Neuronal stem cell (in vitro differentiated cells): ENCODE measurements at places on chromosomes 13 and 19.

DNA sequence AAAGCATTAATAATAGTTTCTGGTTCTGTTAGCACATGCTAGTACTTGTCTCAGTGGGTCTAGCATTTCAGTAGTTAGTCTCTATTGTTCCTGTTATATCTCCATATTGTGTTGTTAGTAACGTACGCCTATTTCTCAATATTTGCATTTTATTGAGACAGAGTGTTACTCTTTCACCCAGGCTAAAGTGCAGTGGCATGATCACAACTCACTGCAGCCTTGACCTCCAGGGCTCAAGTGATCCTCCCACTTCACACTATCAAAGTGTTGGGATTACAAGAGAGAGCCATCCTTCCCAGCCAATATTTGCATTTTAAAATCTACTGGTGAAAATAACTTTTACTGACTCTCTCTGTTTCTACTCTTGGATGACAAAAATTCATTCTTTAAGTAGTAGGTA, 154.6 kb upstream of the PRR20A start:
- DNase-seq, result no peak

GRCh38 chr19:919199-920050, 2.3 kb downstream of the KISS1R start:
- DNase-seq, result no peak

- DNase-seq, result no peak
Observed at GRCh38 chr19:44812142-44812718, 3.3 kb downstream of the BCAM start.

DNA sequence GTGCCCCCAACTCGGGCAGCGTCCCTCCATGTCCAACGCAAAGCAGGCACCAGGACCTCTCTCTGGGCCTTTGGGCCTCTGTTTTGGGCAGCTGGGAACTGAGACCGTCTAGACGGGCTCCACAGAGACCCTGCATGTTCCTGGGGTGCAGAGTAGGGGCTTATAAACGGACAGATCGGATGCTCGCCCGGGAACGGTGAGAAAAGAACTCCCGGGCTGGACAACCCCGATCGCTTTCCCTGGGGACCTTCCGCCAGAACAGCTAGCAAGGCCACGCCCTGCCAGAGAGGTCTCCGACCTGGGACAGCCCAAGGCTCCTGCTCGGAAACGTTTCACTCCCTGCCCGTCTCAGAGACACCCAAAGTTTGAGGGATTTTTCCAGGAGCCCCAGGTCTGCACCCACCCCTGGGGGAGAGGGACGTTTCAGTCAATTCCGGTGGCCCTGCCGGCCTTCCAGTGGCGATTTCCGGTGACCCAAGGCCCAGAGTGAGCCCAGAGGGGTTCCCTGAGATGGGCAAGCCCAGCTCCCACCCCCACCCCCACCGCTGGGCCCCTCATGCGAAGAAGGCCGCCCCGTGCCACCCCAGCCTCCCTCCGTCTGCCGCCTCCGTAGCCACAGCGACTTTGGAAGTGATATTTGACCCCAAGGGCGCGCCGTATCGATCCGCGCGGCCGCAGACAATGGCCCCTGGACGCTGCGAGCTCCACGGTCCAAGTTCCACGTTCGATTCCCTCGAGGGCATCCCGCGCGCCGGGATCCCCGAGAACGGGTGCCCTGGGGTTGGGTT, 1.7 kb downstream of the NR2F6 start:
- DNase-seq, result no peak

- DNase-seq, result no peak
Observed at GRCh38 chr13:113537909-113538688, 46.5 kb upstream of the TFDP1 start.

- no peak for DNase-seq
Observed at GRCh38 chr13:50715402-50716146, 127.9 kb downstream of the DLEU7 start.

DNA sequence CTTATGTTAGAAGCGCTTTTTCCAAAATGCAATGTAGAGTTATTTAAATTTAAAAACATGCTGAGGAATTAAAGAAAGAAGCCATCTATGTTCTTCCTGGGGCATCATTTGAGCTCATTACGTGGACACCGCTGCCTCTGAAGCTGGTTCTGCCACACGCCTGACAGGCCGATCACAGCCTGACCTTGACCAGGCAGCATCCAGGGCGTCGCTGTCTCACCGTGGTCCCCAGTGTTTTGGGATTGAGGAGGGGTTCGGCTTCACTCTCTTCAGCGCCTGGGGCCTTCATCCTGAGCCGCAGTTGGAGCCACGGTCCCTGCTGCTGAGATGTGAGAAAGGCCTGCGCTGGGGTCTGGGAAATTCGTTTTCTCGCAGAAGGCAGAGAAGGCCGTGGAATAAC, 64.0 kb downstream of the ATP11A start:
- no peak for DNase-seq

- DNase-seq, result no peak
Observed at GRCh38 chr19:55692681-55693081, 17.7 kb downstream of the EPN1 start.

GRCh38 chr19:56199687-56200086, 2.1 kb upstream of the ZSCAN5B start:
- no peak for DNase-seq

- DNase-seq, result no peak
Observed at GRCh38 chr13:39273953-39274738, 235.9 kb downstream of the NHLRC3 start.

DNA sequence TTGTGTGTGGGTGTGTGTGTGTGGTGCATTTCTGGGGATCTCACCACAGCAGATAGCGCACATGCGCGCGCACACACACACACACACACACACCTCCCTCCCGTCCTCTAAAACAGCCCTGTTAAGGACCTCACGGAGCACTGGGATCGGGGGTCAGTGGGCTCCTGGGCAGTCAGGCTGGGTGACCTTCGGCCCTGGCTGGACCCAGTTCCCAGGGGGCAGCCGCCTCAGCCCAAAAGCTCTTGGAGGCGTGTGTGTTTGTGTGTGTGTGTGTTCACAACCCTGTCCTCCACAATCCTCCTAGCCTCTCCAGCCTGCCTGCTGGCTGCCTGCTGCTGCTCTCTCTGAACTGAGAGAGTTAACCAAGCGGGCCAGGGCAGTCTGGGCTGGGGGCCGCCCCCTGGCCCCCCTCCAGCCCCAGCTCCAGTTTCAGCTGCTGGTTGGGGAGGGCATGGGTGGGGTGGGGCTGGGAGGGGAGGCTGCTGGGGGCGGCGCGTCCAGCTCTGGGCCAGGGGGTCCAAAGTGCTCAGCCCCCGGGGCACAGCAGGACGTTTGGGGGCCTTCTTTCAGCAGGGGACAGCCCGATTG, at the start of gene FXYD1:
TSS of gene FXYD1 (plus strand) at position 520 of the 588 bp plus-strand sequence. CDS start 1,256 bp downstream, outside the sequence.
- DNase-seq, result no peak

DNA sequence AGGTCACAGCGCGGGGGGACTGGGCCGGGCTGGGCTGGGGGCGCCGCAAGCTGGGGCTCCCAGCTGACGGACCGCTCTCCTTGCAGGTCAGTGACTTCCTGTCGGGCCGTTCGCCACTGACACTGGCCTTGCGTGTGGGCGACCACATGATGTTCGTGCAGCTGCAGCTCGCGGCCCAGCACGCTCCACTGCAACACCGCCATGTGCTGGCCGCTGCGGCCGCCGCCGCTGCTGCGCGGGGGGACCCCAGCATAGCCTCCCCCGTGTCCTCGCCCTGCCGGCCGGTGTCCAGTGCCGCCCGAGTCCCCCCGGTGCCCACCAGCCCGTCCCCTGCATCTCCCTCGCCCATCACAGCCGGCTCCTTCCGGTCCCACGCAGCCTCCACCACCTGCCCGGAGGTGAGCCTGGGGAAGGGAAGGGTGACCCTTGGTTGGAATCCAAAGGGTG, 5.7 kb downstream of the MIDN start:
- no peak for DNase-seq

GRCh38 chr13:27783111-27783510, 9.2 kb upstream of the GSX1 start:
- DNase-seq, result no peak

- DNase-seq, result no peak
Observed at GRCh38 chr19:1435378-1435989, 2.7 kb upstream of the RPS15 start.

DNA sequence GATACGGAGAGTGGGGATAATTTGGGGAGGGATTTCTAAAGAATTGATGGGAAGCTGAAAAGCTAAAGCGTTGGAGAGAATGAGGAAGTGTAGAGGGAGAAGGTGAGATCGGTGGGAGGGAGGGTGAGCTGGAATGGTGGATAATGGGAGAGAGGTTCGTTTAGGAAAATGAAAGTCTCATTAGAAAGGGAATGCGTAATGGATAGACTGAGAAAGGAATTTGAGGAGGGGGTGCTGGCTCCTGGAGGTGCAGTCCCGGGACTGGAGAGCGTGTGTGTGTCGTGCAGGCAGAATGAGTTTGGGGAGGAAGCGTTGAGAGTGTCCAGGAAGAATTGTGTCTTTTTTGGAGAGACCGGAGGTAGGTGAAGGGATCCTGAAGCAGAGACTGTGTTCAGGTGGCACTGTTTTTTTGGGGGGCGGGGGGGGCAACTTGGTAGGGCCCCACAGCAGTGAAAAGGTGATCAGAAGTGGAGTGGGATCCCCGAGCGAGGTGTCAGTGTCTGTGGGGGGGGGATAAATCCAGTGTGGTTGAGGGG, 1.4 kb downstream of the ACTN4 start:
- no peak for DNase-seq

- no peak for DNase-seq
Observed at GRCh38 chr13:47801555-47801954, 199.5 kb downstream of the SUCLA2 start.

- DNase-seq, result no peak
Observed at GRCh38 chr13:72643311-72643989, 84.0 kb downstream of the MZT1 start.

GRCh38 chr13:79393564-79394249, 12.3 kb downstream of the RBM26 start:
- DNase-seq, result no peak

DNA sequence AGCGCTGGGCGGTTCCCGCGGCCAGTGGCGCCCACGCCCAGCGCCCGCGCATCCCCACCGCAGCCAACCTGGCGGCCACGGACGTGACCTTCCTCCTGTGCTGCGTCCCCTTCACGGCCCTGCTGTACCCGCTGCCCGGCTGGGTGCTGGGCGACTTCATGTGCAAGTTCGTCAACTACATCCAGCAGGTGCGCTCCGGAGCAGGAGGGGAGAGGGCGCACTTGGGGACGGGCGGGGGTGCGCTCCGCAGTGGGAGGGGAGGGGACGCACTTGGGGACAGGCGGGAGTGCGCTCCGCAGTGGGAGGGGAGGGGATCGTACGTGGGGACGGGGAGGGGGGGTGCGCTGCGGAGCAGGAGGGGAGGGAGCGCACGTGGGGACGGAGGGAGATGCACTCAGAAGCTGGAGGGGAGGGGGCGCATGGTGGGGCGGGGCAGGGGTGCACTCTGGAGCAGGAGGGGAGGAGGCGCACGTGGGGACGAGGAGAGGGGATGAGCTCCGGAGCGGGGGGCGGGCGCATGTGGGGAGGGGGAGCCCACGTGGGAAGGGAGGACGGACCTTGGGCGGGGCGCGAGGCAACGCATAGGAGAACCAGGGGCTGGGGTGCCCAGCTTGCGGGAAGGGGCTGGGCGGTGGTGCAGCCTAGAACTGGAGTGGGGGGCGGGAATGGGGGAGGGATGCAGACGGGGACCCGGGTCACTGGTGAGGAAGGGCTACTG, 1.5 kb downstream of the KISS1R start:
- no peak for DNase-seq

GRCh38 chr19:41893899-41894298, 10.9 kb downstream of the ARHGEF1 start:
- no peak for DNase-seq

GRCh38 chr19:32308431-32309077, 36.9 kb upstream of the ZNF507 start:
- DNase-seq, result no peak

- no peak for DNase-seq
Observed at GRCh38 chr13:38697197-38697596, 10.3 kb downstream of the FREM2 start.

- no peak for DNase-seq
Observed at GRCh38 chr13:44040070-44040817, 160.5 kb downstream of the LACC1 start.

GRCh38 chr19:57008432-57008831, 111.4 kb upstream of the USP29 start:
- no peak for DNase-seq

- no peak for DNase-seq
Observed at GRCh38 chr19:8352134-8352827, 9.2 kb upstream of the KANK3 start.

DNA sequence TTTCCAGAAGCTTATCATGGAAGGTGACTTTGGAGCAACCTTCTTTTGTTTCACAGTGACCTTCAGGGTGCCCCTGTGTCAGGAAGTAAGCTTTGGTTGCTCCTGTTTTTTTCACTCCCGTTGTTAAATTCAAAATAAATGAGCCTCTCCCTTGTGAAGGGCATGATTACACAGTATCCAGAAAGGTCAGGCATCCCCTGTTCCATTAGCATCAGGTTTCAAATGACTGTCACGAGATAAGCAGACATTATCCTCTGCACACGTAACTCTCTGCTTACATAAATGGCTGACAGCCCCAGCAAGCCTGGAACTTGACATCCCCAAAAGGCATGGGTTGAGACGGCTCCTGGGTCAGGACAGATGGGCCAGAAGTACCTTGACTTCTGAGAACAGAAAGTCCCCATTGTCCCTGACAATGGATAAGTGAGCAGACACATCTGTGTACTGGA, 52.0 kb downstream of the RAB20 start:
- DNase-seq, result no peak

- no peak for DNase-seq
Observed at GRCh38 chr13:100666124-100666523, 8.5 kb downstream of the TMTC4 start.

DNA sequence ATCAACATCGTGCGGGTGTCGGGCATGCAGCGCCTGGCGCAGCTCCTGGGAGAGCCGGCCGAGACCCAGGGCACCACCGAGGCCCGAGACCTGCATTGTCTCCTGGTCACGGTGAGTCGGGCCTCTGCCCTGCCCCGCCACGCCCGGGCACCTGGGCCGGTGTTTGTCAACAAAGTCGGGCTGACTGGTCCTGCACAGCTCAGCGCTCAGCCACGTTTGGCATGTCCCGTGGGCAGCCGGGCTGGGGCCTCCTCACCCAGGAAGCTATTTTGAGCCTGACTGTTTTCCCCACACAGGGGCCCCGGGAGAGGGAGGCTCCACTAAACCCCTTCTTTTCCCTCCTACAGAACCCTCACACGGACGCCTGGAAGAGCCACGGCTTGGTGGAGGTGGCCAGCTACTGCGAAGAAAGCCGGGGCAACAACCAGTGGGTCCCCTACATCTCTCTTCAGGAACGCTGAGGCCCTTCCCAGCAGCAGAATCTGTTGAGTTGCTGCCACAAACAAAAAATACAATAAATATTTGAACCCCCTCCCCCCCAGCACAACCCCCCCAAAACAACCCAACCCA, 1.3 kb downstream of the GADD45B start:
- no peak for DNase-seq

- DNase-seq, result no peak
Observed at GRCh38 chr13:60210510-60211330, 47.0 kb upstream of the DIAPH3 start.

- DNase-seq, result no peak
Observed at GRCh38 chr19:36010402-36010801, 1.8 kb upstream of the SYNE4 start.

DNA sequence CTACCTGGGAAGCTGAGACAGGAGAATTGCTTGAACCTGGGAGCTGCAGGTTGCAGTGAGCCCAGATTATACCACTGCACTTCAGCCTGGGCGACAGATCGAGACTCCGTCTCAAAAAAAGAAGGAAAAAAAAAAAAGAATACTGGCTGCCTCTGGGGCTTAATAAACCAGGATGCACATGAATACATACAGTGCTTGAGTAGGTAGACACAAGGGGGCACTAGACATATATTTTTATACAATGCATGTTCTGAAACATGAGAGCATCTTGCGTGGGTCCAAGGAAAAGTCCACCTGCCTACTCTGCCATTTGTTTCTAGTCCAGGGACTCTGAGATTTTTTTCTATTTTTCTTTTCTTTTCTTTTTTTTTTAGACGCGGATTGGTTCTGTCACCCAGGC, 31.2 kb downstream of the KEAP1 start:
- DNase-seq, result no peak
